ENCODE measurements at places on chromosomes 5 and 9.

DNA sequence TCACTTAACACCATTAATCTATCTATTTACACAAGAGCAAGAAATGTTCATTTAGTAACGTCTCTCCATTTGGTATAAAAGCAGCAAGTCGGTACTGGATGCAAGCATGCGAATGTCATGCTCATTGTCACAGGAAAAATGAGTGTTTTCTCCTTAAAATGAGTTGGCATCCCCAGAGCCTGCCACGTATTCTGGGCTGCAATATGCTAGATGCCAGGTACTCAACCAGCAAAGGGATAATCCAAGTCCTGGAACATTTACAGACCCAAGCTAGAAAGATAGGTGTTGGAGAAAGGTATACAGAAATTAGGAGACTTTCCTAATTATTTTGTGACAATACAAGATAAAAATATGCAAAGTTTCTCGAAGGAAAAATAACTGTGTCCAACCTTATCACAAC, 217.5 kb downstream of the EBF1 start:
- DNase-seq, result no peak

- DNase-seq, result no peak
Observed at GRCh38 chr9:85402551-85402950, 339.2 kb downstream of the AGTPBP1 start.

DNA sequence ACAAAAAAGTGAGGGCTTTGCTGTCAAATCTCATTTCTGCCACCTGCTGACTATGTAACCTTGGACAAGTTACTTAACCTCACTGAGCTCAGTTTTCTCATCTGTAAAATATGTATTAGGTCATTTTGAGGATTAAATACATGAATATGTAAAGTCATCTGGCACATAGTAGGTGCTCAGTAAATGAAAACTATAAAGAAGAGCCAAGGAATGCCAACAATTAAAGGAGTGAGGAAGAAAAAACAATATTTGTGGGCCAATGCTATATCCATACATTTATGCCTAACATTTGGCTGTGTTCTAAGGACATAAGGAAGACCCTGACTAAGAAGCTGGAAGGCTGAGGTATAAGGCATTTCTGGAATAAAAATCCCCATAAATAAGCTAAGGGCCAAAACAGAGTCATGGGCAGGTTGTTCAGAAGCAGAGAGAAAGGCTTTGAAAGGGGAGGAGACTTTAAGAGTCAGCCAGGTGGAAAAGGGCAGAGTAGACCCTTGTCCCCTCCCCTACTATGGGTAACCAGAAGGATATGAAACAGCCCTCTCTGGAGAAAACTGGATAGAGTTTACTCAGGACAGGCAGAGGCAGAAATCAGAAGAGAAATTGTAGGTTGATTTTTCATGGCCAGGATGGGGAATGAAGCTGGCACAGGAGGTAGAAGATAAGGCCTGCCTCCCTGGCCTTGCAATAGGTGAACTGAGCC, 47.6 kb upstream of the SIL1 start:
- DNase-seq, result no peak

- DNase-seq, result no peak
Observed at GRCh38 chr9:91176426-91176825, 185.3 kb downstream of the AUH start.

- no peak for DNase-seq
Observed at GRCh38 chr5:125409234-125409860, 662.9 kb upstream of the ZNF608 start.

DNA sequence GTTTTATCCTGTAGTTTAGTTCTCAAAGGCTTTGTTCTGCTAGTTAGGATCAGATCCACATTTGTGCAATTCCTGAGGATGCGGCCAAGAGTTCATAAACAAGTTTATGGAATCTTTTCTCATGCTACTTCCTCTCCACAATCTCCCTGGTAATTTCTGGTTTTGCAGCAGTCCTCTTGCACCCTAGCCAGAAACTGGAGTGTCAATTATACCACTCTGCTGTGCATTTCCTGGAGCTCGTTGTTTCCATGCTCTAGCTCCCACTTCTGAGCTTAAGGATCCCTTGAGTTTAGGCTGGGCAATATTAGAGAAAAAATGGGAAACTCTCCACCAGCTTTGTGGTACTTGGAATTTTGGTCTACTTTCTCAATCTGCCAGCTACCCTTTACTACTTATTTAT, 474.7 kb downstream of the DIRAS2 start:
- DNase-seq, result no peak

GRCh38 chr5:124043456-124043855, 531.5 kb downstream of the CSNK1G3 start:
- no peak for DNase-seq

All from KG1 (cell line).